Hepatic stellate cell (primary cell): ENCODE measurements at places on chromosomes 11 and 22.

DNA sequence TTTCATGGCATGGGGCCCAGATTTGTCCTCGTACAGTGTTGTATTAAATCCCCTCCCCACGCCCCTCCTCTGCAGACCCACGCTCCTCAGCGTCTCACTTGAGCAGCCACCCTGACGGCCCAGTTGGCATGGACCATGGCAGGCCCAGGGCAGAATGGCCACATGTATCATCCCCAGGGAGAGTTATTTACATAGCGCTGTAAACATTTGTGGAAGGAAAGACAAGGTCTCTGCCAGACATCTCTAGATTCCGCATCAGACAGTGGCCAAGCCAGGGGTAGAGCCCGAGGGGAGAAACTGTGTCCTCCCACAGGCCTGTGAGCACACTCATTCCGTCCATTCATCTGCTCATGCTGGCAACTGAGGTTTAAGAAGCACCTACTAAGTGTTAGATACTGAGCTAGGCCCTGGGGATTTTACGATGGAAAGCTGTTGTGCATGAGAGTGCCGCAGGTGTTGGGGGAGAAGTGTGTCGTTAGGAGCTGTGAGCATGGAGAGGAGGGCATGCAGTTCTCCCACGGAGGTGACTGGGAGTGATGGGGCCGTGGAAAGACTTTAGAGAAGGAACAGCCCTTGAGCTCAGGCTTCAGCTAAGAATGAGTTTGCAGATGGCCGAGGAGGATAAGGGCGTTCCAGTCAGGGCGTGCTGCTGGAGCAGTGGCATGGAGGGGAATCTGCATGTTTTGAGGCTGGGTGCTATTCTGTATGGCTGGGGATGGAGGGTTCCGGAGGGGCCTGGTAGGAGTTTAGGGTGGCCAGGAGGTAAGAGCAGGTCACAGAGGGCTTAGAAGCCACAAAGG is 94.9 kb downstream of the GRIK4 start:
- no peak for DNase-seq

- no peak for DNase-seq
Observed at GRCh38 chr11:75637998-75638397, 30.8 kb downstream of the MAP6 start.

- DNase-seq: no peak
Observed at GRCh38 chr11:81203876-81204275, 1529.8 kb downstream of the FAM181B start.

GRCh38 chr11:34028425-34028824 is 23.1 kb upstream of the CAPRIN1 start:
- DNase-seq: no peak

GRCh38 chr11:10862446-10862845 is 4.6 kb upstream of the ZBED5 start:
- DNase-seq: no peak

DNA sequence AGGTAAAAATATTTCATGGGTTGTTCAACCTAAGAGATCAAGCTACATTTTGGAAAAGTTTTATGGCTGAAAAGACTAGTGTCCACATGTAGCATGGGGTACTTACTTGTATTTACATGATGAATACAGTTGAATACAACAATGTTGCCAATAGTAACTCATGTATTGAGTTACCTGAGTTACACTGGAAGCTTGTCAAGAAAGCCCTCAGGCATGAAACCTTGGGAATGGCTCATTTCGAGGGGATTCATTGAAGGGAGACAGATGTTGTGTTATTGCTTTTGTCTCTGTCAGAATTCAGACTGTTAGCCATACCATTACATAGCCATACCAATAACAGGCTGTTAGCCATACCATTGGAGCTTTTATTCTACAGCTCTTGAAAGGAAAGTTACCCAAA is 9.2 kb downstream of the OR51F2 start:
- DNase-seq: no peak

DNA sequence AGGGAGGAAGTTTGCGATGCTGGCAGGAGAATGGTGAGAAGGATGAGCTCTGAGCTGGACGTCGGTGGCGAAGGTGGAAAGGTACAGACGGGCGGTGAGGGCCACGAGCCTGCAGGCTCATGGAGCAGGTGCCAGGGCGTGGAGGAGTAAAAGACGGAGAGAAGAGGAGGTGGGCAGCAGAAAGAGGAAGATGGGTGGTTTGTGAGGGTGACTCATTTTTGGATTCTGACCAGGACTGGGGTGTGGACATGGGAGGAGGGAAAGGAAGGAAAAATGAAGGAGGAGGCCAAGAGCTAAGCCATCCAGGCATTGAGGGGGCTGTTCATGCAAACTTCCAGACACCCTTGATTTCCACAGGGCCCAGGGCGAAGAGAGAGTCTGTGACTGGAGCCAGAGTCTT is 3.5 kb downstream of the ZDHHC24 start:
- DNase-seq: no peak

DNA sequence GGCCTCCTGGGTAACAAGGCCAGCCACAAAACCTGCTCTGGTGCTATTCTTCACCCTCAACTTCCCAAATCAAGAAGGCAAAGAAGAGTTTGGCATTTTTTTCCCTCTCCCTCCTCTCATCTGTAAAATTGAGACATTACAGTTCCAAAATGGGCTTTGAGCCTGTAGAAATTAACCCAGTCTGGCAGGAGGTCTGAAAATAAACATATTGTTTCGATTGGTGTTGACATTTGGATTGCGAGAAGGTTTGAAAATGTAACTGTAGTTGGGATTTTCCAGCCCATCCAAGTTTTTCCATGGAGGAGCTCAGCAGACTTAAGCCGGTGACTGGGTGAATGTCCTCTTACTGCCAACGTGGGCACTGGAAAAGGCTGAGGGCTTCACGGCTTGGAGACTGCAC is 35.0 kb upstream of the ALX4 start:
- no peak for DNase-seq

GRCh38 chr11:128686021-128686741 is 7.7 kb upstream of the FLI1 start:
- no peak for DNase-seq

DNA sequence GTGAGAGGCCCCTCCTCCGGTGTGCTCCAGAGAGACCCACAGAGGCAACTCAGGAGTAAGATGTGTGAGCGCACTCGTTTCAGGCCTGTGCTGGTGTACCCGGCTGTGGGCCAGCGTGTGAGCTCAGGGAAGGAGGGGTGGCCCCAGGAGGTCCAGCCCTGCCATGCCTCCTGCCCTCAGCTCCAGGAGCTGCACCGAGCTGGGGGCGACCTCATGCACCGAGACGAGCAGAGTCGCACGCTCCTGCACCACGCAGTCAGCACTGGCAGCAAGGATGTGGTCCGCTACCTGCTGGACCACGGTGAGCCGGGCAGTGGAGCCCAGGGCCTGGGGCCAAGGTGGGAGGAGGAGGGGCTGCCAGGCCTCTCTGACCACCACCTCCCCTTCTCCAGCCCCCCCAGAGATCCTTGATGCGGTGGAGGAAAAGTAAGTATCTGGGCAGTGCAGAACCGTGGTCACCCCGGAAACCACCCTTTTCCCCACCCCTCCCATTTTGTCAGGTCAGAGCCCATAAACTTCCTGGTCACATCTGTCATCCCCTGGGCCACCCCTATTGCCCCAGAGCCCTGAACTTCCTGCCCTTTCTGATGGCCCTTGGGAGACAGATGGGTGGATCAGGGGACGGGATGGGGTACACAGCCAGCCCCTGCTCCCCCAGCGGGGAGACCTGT is 2.5 kb upstream of the MDK start:
- no peak for DNase-seq

DNA sequence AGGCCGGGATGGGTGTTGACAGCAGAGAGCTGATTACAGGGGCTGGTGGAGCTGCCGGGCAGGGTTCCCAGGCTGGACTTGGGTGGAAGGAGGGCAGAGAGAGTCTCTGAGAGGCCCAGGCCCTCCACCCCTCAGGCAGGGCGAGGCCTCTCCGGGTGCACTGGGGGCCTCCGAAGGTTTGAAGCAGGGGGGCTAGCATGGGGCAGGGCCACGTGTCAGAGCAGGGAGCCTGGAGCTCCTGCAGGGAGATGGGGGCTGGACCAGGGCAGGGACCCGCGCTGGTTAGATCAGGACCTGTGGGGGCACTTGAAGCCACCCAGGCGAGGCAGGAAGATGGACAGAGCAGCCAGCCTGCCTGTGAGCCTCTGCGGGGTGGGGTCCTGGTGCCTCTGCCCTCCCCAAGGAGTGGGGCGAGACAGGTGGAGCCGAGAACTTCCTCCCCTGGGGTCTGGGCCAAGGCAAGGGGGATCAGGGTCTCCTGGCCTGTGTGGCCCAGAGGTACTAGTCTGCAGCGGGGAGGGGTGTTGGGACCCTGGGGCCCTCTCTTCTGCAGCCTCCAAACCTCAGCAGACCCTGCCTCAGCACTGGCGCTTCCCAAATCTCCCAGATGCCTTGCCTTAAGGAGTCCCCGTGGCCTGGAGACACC is 911 bp downstream of the PANX2 start:
- DNase-seq: no peak

GRCh38 chr11:66891851-66892660 is 35.2 kb downstream of the LRFN4 start:
- DNase-seq: peak; percentile 91

DNA sequence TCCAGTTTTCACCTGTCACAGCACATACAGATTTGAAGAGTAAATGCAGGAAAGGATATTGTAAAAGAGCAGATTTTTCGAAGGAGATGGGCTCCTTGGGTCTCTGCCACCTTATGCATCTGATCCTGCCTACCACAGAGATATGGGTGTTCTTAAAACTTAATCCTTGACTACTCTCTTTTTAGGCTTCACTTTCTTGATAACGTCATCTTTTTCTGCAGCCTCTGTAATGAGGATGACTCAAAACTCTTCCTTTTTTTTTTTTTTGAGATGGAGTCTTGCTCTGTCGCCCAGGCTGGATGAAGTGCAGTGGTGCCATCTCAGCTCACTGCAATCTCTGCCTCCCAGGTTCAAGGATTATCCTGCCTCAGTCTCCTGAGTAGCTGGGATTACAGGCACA is 7.8 kb downstream of the PRR14L start:
- no peak for DNase-seq

GRCh38 chr11:78244546-78245255 is 56.0 kb downstream of the USP35 start:
- DNase-seq: no peak

DNA sequence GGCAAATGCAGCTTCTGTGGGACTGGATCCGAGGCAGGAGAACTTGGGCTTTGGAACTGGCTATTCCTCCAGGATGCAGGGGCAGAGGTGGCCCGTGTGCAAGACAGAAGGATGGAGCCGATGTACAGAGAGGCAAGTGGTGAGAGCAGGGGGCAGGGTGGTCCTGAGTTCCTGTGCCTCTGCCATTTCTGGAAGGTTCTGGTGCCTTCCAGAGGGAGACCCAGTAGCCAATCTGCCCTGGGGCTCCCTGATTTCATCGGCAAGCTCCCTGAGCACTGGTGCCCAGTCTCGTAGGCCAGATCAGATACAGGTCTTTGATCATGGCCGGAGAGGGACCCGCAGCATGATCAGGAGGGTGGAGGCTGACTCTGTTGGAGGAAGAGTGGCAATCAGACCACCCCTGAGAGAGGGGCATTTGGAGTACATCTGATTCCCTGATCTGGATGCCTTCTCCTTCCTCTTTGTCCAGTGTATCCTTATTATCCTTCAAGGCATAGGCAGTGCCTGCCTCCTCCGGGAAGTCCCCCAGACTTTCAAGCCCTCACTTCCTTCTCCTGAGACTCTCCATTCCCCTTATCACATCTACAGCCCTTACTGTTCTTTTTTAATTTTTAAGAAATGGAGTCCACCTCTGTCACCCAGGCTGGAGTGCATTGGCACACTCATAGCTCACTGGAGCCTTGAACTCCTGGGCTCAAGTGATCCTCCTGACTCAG is 9.7 kb downstream of the MRGPRD start:
- DNase-seq: no peak

- no peak for DNase-seq
Observed at GRCh38 chr11:27468995-27469695, 3.4 kb downstream of the LGR4 start.
